ENCODE measurements at places on chromosomes 1 and 21. TPM values are rescaled to one million over a fixed set of nuclear protein-coding genes. Genes with fewer than 3 reads are reported as not detected.

TSNAX gene
- 27.9 TPM for total RNA-seq

DNASE2B gene
- not detected for total RNA-seq

SHISA4 gene
- 50.8 TPM for total RNA-seq

LRRC53 gene
- total RNA-seq = 10.4 TPM

- no peak for DNase-seq
These were observed 29.1 kb downstream of the GPR88 start for GRCh38 chr1:100567062-100567461.

DNA sequence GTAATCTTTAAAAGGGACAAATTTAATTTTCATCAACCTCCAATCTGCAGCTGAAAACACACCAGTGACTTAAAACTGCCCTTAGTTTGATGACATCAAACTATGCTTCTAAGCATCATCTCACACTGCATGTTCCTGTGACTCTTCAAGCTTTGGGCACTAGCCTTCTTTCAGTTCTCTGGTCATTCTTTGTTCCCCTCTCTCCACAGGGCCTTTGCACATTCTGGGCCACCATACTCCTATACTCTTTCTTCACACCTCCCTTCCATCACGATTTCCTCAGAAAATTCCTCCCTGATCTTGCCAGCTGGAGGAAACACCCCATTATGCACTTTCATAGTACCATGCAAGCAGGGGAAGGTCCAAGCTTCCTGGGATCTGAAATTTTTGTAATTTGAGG is 77.6 kb upstream of the ZNF326 start:
- no peak for DNase-seq

GRCh38 chr1:162755306-162755705 is 35.2 kb upstream of the HSD17B7 start:
- DNase-seq = no peak

GRCh38 chr1:245807306-245807705 is 652.5 kb downstream of the KIF26B start:
- no peak for DNase-seq

- DNase-seq = no peak
These were observed 496.7 kb downstream of the MATN1 start for GRCh38 chr1:30226648-30227047.

DNA sequence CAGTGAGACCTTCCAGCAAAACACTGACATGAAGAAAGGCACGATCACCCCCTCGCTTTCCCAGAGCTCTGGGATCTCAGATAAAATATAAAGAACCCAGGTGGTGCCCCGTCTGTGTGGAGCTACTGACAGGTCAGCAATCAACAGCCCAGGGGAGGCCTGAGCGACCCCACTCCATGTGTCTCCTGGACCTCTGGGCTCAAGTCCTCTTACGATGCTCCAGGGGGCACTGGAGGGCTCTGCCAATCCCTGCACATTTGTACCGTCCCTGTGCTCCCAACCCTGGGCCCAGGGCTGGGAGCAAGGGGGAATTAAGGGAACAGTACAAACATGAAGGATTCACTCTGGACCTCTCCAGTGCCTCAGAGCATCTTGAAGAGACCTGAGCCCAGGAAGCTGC is 12.5 kb downstream of the S100A7A start:
- no peak for DNase-seq

GRCh38 chr21:38306433-38307141 is 49.8 kb downstream of the KCNJ15 start:
- DNase-seq = peak; percentile 84

GRCh38 chr21:42569732-42570301 is 56.2 kb downstream of the SLC37A1 start:
- DNase-seq = no peak

GRCh38 chr1:163071405-163072255 is 2.5 kb downstream of the RGS4 start:
- peak; percentile 81 for DNase-seq
